ENCODE measurements at places on chromosomes 4 and X.

DNA sequence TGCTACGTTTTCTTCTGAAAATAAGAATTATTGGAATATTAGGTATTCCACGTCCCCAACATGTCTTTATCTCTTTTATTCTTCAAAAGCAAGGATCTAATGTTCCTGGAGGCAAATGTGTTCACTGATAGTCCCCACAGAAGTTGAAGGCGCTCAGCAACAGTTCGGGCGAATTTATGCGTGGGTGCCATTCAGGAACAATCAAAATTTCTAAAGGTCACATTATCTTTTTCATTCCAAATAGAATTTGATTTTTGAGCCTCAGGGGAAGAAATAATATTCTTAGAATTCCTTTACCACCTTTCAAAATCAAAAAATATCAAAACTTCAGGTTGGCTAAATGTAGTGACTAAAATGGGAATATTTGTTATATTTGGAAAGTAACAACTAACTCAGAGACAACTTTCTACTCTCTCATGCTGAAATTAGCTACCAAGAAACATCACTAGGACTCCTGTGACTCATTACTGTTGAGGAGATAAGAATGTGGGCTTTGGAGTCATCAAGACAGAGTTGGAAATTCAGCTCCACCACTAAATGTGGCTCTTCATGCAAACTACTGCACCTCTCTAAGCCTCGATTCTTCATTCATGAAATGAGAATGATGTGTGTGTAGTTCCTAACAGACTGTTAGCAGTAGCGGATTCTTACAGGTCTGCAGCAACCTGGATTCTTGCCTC lies 72.3 kb upstream of the KIT start:
- no peak for DNase-seq

GRCh38 chrX:103211012-103211715 lies 3.7 kb upstream of the BEX4 start:
- peak; percentile 38 for DNase-seq

GRCh38 chrX:24202465-24203031 lies 53.0 kb downstream of the ZFX start:
- no peak for DNase-seq

DNA sequence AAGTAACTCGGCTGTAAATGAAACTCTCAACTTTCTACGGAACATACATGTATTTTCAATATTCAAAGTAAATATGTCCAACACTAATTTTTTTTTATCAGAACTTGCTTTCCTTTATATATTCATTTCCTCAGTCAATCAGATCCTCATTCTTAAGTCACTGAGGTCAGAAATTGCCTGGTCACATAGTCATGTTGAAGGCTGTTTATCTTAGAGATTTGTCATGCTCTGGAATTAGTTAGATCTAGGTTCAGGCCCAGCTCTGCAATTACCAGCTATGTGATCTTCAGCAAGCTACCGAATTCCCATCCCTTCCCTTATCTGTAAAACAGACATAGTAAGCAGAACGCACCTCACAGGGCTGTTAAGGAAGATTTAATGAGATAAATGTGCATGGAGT lies 228.8 kb downstream of the SPCS3 start:
- no peak for DNase-seq

- DNase-seq = no peak
These were observed 19.2 kb downstream of the TMEM131L start for GRCh38 chr4:153485359-153485758.

DNA sequence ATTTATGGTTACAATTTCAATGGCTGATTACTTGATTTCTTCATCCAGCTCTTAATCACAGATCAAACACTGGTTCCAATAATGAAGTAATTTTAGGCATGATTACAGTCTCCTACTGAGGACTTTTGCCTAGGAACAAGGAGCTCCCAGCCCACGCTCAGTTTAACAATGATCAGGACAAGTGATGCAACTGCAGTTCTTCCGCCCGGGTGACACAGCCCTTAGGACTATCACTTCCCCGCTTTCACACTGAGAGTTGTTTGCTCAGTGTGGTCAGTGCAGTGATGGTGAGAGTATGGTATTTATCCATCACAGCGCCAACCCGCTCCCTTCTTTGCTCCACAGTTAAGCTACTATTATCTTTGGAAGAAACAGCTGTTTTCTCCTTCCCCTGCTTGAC lies 203.2 kb upstream of the MBNL3 start:
- no peak for DNase-seq

DNA sequence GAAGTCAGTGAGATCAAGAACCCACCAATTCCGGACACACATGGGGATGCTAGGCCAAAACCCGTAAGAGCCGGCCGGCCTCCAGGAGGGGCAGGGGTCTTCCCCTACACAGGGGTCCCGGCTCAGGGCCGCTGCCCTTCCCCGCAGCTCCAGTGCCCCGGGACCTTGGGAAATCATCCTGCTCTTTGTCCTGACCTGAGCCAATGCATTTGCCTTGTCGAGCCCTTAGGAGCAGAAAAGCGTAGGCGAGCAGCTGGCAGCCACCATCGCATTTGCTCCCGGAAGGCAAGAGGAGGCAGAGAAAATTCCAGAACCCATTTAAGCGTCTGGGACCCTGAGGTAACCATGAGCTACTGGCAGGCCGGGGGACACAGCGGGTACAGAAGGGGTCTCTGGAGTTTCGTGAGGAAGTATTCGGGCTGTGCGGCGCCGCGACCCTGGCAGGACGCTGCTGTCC lies 7.4 kb upstream of the TNIP2 start:
- no peak for DNase-seq
